Spinal cord (tissue), 10 donors: ENCODE measurements at places on chromosomes 3 and 15. TPM values are rescaled to one million over a fixed set of nuclear protein-coding genes. Genes with fewer than 3 reads are reported as not detected.

The LYZL4 gene
- polyA plus RNA-seq = not detected

The LAMB2 gene
- 160 TPM for polyA plus RNA-seq

The SLTM gene
- 90.5 TPM for polyA plus RNA-seq

The CELF6 gene
- polyA plus RNA-seq = 18.7 TPM

GRCh38 chr3:184700759-184701158 lies 11.1 kb downstream of the MAGEF1 start:
- DNase-seq = no peak

DNA sequence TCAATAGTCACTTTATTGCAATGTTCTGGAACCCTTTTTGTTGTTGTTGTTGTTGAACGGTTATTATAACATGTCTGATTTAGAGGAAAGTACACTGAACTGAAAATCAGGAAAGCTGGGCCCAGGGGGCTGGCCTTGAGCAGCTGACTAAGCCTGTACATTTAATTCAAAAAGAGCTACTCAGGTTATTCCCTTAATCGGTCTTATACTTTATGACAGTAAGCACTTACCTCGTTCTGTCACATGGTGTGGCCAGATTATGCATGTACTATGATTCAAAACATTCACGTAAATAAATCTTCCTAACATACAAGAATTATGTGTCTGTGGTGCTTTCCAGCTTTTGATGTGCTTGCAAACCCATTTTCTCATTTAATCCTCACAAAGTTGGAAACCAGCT lies 382.5 kb upstream of the TPRG1 start:
- no peak for DNase-seq

GRCh38 chr3:179833294-179833693 lies 180.5 kb downstream of the USP13 start:
- DNase-seq = no peak

DNA sequence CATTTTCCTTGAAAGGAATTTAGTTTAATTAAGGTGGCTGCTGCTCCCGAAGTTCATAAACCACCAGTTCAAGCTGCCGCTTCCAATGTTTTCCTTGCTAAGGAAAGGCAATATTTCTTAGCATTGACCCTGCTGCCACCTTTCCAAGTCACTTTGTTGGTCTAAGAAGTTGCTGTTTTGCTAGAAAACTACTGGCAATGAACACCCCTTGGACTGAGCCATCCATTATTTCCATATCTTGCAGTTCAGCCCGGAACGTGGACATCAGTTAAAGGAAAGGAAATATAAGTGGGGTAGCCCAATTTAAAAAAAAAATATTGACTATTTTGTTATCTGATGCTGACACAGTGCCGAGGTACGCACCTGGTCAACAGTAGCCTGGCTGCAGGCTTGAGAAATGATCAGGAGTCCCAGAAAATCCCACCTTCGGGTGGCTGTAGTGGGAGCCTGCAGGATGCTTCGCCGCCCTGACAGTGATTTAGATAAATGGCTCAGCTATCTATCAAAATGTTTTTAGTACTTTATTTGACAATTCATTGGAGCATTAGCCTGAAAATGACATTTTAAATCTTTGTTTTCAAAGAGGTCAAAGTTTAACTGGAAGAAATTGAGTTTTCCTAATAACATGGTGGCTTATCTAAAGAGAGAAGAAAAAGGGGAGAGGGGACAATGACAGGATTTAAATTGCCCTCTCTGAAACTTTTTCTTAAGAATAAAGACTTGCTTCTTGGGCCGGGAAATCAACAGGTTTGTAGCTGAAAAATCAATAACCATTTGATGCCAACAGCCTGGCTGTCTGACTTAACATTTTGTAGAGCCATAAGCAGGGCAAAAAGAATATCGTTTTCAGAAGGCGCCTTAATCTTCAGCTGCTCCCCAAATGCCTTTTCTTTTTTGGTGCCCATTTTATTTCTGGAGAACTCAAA lies 1.6 kb downstream of the RARB start:
- DNase-seq = no peak

GRCh38 chr15:63340353-63340752 lies 41.3 kb downstream of the CA12 start:
- no peak for DNase-seq

DNA sequence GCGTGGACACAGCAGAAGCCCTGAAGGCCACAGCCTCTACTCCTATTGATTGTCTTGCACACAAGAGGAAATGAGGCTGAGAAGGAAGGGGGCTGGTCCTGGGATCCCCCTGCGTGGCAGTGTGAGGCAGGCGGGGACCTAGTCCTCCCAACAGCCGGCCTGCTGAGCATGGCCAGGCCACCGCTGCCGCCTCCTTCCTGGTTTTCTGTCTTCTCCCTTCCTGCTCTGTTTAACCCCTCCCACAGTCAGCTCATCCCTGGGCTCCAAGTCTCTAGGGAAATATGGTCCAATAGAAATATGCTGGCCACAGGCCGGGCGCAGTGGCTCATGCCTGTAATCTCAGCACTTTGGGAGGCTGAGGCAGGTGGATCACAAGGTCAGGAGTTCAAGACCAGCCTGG lies 42.1 kb upstream of the HES1 start:
- DNase-seq = no peak

- no peak for DNase-seq
Measured at GRCh38 chr3:32495085-32495484, 7.6 kb downstream of the CMTM6 start.

DNA sequence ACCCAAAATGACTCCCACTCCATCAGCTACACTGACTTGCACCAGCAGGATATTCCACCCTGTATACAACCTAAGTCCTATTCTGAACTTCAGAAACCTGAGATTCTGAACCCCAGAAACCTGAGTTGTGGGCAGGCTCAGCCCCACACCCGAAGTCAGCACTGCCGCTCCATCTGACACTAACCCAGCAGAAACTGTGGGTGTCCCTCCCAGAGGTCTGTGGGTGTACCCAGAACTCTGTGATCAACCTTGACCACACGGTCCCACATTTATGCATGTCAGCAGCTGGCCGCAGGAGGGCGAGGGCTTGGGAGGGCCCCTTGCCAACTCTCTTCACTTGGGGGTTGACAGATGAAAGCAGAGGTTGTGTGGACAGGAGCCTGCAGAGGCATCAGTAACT lies 9.3 kb downstream of the OXTR start:
- DNase-seq = no peak

DNA sequence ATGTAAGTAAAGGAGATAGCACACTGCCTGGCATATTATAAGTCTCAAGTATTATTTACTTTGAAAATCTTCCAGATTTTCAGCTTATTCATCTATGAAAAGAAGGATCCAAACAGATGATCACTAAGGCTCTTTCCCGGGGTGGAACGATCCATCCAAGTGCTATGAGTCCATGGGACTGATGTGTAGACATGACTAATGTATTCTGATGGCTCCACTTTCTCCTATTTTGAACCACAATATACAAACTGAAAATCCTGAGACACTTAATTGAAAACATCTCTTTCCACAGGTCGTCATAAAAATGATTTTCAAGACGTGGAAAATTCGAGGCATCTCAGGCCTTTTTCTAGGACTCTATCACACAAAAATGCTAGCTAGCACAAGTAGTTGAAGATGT lies 33.4 kb upstream of the CHRM5 start:
- DNase-seq = no peak
